ENCODE measurements at places on chromosomes 2 and 18. TPM values are rescaled to one million over a fixed set of nuclear protein-coding genes. Genes with fewer than 3 reads are reported as not detected.

IL18R1 gene
- total RNA-seq, result 0.10 TPM

HOXD3 gene
- total RNA-seq, result 1.6 TPM

CFAP210 gene
- not detected for total RNA-seq

GRCh38 chr2:54456612-54457322 is 640 bp downstream of the SPTBN1 start:
- peak; percentile 57 for DNase-seq

DNA sequence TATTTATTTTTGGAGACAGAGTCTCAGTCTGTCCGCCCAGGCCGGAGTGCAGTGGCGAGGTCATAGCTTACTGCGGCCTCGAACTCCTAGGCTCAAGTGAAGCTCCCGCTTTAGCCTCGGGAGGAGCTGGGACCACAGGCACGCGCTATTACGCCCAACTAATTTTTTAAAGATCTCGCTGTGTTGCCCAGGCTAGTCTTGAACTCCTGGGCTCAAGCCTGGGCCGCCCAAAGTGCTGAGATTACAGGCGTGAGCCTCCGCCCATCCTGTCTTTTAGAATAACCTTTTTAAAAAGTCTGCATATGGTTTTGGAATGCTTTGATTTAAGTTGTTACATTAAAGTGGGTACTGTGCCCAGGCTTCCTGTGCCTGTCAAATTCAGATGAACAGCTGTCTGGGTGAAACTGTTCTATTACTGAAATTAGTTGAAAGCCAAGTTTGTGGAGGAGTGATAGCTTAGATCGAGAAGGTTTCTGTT is 944 bp downstream of the RAB3GAP1 start:
- no peak for DNase-seq

All from RPMI7951 (cell line).